NB4 (cell line): ENCODE measurements at places on chromosomes 4 and X.

GRCh38 chrX:110321670-110322069, 3.8 kb upstream of the AMMECR1 start:
- no peak for DNase-seq

- DNase-seq, result peak; percentile 94
Observed at GRCh38 chrX:7244405-7244804, 96.5 kb upstream of the PUDP start.

DNA sequence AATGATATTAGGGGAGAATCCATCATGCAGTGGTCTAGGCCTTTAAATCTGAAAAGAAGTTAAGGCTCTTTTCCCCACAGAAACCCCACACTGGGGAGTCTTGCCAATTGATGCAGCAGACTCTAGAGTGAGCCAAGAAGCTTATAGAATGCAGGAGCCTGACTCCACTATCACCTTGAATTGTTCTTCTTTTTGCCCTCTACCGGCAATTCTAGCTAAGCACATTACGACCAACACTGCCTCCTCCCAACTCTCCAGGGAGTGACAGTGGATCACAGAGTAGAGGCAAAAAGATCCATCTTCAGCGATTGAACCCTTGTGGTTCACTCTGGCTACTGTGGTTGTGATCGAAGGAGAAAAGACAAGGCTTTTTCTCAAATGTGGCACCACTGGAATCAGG, 331.5 kb downstream of the NKX6-1 start:
- DNase-seq, result no peak

DNA sequence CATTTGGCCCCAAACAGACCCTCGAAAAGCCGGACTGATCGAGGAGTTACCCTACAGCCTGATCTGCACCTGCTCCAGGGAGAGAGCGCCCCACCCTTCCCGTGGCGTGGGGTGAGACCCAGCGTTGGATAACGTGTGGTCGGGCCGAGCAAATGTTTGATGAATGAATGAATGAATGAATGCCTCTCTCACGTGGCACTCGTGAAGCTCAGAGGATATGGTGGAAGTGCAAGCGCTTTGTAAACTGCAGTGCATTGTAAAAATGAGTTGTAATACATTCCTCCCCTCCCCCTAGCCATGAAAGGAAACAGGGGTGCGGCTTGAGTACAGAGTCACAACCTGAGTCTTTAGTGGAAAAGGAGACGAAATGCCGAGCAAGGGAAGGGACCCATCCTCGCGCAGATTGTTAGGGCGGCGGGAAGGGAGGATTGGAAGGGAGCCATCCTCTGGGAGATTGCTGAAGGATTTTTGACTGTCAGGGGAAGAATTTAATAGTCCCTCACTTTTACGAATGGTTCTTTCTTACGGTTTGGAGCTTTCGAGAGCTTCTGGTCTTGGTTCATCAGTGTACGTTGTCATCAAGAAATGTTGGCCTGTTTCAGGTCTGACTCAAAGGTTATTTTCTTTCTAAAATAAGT, 772 bp upstream of the FBXW7 start:
- peak; percentile 73 for DNase-seq

- no peak for DNase-seq
Observed at GRCh38 chrX:126064901-126065541, 101.1 kb downstream of the DCAF12L2 start.

GRCh38 chrX:56757327-56757726, 28.3 kb downstream of the NBDY start:
- no peak for DNase-seq

DNA sequence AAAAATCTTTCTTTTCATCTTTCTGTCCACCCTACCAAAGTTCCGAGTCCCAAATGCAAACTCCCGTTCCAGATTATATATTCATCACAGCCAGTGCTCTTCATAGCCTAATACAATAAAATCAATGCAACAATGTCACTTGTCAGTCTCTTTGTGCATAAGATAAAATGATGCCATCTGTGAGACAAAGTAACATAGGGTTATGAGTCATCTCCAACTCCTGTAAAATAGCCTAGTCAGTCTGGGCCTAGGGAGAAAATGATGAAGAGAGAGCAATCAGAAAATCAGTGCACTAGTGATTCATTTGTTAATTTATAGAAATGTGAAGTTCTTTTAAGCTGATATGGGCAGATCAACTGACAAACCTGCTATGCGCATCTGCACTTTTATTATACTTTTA, 689.1 kb upstream of the DIAPH2 start:
- DNase-seq, result no peak

DNA sequence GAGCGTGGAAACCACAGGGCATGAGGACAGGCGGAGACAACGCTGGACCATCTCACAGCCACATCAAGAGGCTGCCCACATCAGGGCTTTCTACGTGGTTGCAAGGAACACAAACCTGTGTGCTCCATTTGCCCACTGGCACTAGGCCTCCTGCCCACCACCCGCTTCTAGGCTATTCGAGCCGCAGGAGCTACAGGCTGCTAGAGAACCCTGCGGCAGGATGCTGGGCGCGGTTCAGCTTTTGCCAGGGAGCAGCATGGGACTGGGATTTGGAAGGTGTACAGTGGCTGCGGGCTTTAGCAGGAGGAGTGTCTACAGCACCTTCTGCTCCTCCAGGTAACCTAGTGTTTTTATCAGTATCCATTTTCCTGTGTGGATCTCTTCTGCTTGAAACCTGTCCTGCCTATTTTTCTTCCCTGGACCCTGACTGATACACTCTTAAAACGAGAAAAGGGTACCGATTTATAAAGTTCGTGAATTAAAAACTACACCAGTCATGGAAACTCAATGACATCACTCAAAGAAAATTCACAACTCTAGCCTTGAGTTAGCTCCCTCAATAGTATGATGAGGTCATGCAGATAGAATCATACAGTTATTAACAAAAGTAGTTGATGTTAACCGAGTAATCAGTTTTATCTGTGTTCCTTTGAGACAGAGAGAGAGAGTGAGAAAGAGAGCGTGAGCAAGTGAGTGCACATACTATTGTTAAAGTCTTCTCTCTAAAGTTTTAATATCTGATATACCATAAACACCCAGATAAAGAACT, 12.8 kb downstream of the NOP14 start:
- DNase-seq, result no peak

DNA sequence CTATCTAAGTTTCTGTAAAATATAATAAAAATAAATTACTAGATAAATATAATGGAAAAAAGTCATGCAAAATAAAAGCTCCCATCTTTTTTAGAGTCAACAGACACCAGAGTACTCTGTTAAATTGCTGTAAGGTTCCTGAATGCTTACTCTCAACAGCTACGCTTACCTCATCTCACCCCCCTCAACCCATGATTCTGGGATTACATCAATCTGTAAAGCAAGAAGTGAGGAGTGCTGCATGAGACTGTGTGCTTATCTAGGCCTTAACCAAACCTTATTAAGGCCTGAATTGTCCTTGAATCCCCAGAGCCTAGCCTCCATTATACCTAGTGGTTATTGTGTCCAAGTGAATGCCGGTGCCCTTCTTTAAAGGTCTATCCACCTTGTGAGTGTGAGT, 735.8 kb downstream of the RPA4 start:
- DNase-seq, result no peak

- no peak for DNase-seq
Observed at GRCh38 chr4:188867796-188868195, 728.6 kb downstream of the TRIML1 start.

DNA sequence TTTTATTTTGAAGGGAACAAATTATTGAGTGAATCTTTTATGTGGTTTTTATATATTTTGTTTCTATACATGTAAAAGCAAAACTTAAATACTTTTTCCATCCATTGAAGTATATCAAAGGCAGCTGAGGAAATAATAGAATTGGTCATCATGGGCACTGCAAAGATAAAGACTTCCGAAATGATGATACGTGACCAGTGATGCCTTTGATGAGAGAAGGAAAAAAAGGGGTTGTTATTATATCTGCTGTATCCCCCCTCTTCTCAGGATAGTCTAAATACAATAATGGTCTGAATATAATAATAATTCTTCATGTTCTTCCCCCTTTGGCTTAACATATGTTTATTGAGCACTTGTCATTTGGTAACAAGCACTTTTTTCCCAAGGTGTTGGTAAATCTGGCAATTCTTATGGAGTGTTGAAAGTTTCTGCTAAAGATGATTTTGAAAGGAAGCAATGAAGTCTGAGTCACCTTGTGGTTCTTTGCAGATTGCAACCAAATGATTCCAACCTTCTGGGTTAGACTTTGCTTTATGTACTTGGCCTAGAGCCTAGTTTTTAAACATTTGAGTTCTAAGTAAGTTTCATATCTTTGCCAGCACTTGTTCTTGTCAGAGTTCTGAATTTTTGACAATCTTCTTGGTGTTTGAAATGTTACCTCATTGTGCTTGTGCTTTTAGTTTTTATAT, 60.8 kb downstream of the USP9X start:
- peak; percentile 27 for DNase-seq

DNA sequence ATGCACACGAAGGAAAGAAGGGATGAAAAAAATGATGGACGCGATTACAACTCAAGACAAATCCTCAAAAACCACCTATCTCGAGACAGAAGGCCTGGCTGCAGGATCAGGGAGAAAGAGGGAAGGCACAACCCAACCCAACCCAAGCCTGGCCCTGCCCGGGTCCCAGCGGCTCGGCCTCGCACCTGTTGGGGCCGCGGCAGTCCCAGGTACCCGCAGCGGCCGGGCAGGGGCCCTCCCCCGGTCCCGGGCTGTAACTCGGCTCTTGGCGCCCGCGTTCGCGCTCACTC, 464 bp downstream of the RASGEF1B start:
- no peak for DNase-seq

GRCh38 chr4:151117371-151117962, 18.0 kb downstream of the RPS3A start:
- DNase-seq, result peak; percentile 71

DNA sequence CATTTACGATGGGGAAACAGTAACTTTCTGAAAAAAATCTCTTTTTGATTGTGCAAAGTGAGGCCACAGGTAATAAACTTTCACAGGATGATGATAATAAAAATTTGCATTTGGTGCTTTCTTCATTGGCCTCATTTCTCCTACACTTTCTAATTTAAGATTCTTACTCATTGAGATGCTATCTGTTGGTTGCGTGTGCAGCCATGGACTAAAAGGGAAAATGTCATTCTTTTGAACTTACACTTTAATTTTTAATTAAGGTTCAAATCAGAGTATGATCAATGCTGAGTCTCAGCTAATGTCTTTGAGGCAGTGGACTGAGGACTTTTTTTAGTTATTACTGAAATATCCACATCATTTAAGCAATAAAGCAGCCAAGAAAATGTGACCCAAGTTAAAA, 87.6 kb downstream of the SEL1L3 start:
- DNase-seq, result no peak

GRCh38 chr4:92678292-92678691, 374.5 kb downstream of the GRID2 start:
- no peak for DNase-seq

DNA sequence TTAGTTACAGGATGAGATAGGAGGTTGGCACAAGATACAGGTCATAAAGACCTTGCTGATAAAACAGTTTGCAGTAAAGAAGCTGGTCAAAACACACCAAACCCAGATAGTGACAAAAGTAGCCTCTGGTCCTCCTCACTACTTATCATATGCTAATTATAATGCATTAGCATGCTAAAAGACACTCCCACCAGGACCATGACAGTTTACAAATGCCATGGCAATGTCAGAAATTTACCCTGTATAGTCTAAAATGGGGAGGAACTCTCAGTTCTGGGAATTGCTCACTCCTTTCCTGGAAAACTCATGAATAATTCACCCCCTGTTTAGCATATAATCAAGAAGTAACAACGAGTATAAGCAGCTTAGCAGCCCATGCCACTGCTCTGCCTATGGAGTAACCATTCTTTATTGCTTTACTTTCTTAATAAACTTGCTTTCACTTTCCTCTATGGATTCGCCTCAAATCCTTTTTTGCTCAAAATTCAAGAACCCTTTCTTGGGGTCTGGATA, 1254.4 kb downstream of the PCDH7 start:
- no peak for DNase-seq

- peak; percentile 79 for DNase-seq
Observed at GRCh38 chrX:72097098-72097497, 34.6 kb downstream of the RTL5 start.

GRCh38 chrX:112008724-112009123, 73.9 kb downstream of the TRPC5 start:
- no peak for DNase-seq

DNA sequence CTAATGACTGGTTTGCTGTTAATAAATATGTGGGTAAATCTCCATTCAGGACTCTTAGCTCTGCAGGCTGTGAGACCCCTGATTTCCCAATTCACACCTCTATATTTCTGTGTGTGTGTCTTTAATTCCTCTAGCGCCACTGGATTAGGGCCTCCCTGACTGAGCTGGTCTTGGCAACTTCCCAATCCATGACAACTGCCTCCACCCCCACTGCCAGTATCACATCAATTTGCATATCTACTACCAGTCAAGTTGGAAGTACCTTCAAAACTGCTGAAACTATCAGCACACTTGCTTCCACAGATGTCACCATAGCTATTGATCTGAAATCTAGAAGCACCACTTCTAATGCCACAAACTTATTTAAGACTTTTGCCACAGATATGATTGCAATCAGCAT, 27.6 kb downstream of the OPRPN start:
- DNase-seq, result no peak

DNA sequence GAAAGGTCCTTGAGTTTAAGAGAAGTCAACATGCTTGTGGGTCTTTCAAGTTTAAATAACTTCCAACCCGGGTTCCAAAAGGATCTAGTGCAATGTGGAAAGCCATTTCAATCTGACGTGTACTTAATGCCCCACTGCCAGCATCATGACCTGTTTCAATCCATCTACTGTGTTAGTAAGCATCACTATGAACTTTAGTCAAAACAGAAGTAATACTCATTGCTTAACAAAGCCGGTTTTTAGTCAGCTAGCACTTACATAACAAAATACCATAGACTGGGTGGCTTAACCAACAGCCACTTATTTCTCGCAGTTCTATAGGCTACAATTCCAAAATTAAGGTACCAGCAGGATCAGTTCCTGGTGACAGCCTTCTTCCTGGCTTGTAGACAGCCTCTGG, 677.5 kb downstream of the DMD start:
- no peak for DNase-seq

- DNase-seq, result no peak
Observed at GRCh38 chr4:75158451-75158850, 225.5 kb downstream of the PARM1 start.

DNA sequence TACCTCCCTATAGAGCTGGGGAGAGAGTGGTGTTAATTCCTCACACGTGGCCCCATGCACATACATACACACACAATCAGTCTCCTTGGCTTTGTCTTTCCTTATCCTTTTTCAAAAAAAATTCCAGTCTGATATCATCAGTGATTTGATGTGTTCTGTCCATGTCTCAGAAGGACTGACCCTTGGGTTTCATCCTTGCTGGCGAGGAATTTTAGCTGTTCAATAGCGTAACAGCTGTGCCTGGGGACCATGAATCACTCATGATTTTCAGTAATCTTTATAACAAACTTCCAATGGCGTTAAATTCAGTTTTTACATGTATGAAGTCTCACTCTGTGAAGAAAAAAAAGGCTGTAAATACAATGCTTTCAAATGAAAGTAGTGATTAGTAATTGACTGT, 204.6 kb downstream of the RBMX2 start:
- no peak for DNase-seq

- DNase-seq, result no peak
Observed at GRCh38 chrX:153578889-153579288, 20.1 kb downstream of the CCNQ start.
